AG04449 (cell line): ENCODE measurements at places on chromosomes 3 and 15.

DNA sequence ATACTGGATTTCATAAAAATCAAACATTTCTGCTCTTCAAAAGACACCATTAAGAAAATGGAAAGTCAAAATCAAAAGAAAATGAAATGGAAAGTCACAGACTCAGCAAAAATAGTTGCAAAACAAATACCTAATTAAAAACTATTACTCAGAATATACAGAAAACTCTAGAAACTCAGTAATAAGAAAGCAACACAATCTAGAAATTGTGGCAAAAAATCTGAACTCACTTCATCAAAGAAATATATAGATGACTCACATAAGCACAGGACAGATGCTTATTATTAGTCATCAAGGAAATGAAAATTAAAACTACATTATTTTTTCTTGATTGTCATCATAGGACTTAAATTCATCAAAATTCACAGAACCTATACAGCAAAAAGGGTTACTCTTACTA is 430.0 kb downstream of the SHQ1 start:
- DNase-seq, result no peak

- DNase-seq, result no peak
Measured at GRCh38 chr3:129577925-129578786, 28.3 kb downstream of the PLXND1 start.

GRCh38 chr3:188400494-188401243 is 246.7 kb downstream of the LPP start:
- DNase-seq, result no peak

- DNase-seq, result no peak
Measured at GRCh38 chr3:148975248-148975647, 16.1 kb upstream of the GYG1 start.

DNA sequence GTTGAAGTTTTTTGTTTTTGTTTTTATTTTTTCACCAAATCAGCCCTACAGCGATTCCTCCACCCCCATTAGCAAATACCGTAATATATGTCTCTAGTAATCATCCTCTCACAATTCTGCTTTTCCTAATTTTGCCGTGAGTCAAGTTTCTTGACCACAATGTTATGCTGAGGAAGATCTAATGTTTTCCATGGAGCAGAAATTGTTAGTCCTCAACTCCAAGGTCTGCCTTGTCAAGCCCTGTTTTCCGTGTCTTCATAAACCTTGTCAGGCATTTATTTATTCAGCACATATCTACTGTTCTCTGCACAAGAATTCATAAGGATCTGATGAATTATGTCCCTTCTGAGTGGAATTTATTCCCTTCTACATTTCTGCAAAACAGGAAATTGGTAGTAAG is 372.8 kb downstream of the RBMS3 start:
- DNase-seq, result no peak

DNA sequence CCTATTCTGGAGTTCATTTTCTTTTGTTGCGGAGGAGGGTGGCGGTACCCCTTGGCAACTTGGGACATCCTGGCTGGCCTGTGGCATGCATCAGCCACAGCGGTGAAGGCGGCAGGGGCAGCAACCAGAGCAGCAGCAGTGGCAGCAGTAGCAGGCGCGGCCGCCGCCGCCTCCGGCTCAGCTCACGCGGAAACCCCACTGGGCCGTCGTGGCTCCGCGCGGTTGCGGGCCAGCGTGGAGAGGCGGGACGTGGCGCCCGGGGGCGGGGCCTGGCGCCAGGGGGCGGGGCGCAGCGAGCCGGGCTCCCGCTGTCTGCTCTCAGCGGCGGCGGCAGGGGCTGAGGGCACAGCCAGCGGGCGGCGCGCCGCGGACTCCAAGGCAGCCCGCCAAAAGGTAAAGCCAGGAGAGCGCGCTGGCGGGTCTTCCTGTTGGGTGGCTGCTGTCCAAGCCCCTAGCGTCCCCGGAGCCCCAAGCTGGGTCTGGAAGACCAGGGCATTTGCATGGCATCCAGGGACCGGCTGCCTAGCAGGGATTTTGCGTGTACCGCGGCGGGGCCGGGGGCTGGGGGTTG is 334.4 kb upstream of the THRB start:
- no peak for DNase-seq

DNA sequence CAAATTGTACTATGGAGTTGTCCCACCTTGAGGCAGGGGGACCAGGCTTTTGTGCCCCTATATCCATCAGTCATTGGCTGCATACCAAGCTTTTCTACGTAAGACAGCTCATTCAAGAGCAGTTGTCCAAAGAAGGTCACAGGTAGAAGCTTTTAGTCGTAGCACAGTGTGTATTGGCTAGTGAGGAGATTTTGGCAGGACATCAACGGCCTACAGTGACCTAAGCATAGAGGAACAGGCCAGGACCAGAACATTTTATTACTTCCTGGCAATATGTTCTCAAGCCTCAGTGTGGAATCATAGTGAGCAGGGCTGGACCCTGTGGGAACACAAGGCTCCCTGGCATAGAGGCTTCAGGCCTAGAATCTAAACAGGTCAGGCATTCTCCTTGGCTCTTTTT is 105.4 kb upstream of the ANKRD28 start:
- no peak for DNase-seq

GRCh38 chr15:53297828-53298227 is 461.6 kb downstream of the WDR72 start:
- no peak for DNase-seq

- no peak for DNase-seq
Measured at GRCh38 chr15:97941572-97941971, 18.9 kb upstream of the ARRDC4 start.

- no peak for DNase-seq
Measured at GRCh38 chr15:39433376-39433775, 147.5 kb upstream of the THBS1 start.

DNA sequence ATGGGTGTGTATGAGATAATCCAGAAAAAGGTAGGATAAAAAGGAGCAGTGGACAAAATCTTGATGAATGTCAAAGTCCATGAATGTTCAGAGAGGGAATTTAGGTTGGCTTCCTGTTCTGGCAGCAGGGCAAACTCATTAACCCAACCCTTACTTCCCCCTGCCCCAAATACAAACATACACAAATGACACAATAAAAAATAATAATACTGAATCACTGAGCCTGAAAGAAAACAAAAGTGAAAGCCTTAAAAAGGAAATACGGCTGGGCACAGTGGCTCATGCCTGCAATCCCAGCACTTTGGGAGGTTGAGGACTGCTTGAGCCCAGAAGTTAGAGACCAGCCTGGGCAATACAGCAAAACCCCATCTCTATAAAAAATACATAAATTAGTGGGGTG is 62.9 kb downstream of the GPR176 start:
- no peak for DNase-seq

DNA sequence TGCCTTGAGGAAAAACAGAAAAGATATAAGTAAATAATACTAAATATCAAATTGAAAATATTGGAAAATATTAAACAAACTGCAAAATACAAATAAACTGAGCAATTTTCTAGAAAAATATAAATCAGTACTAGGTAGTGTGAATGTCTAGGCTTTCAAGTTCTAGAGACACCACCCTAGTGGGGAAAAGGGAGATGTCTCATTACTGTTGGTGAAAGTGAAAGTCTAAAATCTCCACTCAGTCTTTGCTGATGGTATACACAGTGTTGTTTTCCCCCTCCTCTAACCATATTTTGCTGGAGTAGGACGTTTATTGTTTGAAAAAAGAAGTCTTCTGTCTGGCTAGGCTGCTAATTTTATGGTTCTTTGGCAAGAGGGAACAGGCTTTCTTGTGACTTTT is 1368.9 kb downstream of the OTOL1 start:
- no peak for DNase-seq

DNA sequence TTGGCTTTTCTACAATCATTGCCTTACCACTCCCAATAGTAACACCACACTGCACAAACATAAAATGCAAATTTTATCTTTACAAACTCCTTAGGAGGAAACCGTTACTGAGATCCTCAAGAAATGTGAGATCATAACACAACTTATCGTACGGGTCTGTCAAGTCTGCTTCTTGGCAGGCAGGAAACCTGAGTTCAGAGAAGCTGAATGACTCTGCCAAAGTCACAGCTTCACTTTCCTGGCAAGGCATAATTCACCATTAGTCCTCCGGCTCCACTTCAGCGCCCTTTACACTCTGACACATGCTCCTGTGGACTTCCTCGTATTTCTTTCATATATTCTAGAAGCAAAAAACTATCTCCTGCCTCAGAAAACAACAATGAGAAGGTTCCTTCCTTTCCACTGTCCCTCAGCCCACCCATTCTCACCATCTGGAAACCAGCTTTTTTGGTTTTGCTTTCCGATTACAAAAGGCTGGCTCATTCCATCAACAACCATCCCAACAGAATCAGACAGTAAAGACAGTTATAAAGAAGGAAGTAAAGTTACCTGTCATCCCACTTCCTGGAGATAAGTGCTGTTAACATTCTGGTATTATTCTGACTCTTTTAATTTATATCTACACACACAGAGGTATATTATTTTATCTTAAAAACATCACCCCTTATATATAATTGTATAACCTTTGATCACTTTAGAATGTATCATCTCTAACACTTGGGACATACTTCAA is 223.4 kb downstream of the STT3B start:
- no peak for DNase-seq

GRCh38 chr15:74380361-74381189 is 13.1 kb upstream of the CYP11A1 start:
- no peak for DNase-seq
